ENCODE measurements at places on chromosomes 5 and 9.

DNA sequence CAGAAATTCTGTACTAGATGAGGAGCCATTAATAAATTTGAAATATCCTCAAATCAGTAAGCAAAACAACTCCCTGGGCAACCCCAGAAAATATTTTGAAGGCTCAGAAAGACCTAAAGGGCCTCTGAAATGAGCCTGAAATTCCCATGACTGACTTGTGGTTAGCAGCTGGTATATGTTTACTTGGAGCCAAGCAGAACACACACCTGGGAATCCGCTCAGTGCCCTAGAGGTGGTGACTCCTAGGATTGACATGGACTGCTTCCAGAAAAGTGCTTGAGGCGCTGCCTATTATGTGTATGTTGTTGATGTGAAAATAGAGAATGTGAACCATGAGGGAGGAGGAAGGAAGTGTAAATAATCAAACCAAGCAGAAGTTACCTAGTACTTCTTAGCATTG is 14.7 kb downstream of the RFK start:
- DNase-seq, result no peak

GRCh38 chr9:133895335-133895734 is 96.8 kb downstream of the VAV2 start:
- DNase-seq, result no peak

GRCh38 chr5:174022384-174023095 is 23.0 kb upstream of the NSG2 start:
- no peak for DNase-seq

DNA sequence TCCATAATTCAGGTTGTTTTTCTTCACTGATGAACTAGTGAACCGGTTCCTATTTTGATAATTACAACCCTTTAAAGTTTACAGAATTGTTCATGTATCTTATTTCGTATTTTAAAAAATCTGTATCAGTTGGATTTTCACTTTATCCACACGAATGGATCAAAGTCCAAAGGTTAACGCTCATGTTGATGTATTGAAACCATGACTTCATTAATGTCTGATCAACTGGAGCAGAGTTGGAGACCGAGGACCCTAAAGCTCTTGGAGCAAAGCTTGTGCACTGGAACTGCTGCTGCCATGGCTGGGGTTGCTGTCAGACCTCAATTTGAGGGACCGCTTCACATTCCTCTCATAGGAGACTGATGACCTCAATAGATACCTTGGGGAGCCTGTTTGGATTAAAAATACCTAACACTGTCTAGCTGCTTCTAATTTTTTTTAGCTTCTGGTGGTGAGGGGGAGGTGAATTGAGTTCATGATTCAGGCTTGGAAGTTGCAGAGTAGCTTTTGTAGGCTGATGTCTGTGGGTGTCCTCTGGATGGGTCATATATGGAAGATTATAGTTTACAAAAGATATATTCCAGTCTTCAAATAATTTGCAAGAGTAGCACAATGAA is 45.1 kb downstream of the KIAA1958 start:
- DNase-seq, result no peak

GRCh38 chr9:130490981-130491380 is 46.2 kb downstream of the ASS1 start:
- DNase-seq, result no peak

- no peak for DNase-seq
Measured at GRCh38 chr5:15168358-15168757, 296.8 kb upstream of the ANKH start.

DNA sequence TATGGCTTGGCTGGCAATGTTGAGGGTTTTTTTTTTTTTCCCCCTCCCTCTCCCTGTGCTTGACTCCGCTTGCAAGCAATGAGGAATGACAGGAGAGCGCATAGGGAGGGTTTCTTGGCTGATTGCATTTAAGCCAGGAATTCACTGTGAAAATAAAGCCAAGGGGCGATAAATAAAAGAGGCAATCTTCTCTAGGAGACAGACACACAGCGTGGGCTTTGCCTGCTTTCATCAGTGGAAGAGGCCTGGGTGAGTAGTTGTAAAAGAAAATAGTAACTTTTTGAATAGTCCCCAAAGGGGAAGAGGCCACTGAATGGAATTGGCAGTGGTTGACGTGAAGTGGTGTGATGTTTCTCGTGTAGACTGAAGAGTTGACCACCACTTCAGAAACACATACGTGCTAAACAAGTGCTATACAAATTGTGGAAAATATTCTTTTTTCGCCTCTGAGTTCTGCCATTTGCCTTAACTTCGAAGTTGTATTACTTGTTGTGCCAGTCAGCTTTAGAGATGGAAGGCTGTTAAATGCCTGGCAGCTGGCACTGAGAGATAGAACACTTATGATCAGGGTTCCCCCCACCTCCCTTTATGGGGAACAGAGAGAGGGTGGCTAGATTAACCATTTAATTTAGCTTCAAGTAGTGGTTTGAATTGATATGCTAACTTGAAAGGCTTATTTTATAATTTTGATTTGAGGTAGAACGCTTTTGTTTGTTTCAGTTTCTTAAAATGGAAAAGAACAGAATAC is 3.0 kb downstream of the ZSWIM6 start:
- DNase-seq, result no peak

DNA sequence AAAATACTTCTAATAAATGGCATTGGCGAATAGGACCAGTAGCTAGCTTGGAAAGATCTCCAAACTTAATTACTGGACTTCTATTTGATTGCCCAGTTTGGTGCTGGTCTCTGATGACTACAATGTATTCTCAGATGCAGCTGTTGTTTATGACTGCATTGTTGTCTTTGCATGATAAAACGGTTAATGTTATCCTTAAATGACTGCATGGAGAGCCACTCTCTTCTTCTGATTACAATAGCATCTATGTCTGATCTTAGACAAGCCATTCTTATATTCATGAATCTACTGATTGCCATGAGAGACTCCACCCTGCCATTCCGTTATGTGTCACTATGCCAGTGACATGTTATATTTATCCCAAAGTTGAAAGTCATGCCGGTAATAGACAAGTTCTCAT is 42.9 kb upstream of the ERBIN start:
- DNase-seq, result no peak

DNA sequence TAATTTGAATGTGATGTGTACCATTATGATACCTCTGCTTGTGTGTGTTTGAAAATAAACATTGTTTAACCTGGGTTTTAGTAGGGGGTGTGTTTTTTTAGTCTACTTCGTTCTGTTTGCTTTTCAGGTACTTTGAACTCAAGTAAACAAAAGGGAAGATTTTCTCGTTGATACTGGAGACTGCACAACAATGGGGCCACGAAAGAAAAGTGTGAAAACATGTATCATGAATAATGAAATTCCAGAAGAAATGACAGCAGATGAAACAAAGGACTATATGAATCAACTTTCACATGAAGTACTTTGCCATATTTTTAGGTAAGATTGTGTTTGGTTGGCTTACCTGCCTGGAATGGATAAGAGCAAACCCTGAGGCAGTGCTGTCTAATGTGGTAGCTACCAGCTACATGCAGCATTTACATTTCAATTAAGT is 10.8 kb downstream of the FBXO38 start:
- no peak for DNase-seq

DNA sequence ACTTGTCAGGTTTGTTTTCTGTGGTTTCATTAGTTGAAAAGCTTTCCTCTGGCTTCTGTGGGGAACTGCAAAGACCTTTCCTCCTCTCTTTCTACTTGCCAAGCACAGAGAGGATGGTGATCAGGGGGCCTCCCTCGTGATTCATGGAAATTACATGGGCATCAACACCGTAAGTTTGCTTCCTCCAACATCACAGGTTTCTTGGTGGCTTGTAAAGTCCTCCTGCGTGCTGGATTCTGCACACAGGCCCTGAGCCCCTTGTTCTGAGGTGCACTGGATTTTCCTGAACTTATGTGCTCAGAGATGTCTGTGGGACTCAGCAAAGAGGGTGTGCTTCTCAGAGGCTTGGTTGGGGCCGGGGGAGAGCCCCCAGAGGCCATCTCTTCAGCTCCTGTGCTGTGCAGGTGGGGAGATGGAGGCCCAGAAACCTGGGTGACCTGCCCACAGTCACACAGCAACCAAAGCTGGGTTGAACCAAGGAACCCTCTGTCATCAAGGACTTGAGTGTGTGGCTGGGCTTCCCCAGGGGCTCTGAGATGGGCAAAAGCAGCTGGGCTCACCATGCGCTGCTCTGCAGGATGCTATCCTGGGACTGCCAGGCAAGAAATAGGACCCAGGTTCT is 36.5 kb downstream of the RGS3 start:
- no peak for DNase-seq

DNA sequence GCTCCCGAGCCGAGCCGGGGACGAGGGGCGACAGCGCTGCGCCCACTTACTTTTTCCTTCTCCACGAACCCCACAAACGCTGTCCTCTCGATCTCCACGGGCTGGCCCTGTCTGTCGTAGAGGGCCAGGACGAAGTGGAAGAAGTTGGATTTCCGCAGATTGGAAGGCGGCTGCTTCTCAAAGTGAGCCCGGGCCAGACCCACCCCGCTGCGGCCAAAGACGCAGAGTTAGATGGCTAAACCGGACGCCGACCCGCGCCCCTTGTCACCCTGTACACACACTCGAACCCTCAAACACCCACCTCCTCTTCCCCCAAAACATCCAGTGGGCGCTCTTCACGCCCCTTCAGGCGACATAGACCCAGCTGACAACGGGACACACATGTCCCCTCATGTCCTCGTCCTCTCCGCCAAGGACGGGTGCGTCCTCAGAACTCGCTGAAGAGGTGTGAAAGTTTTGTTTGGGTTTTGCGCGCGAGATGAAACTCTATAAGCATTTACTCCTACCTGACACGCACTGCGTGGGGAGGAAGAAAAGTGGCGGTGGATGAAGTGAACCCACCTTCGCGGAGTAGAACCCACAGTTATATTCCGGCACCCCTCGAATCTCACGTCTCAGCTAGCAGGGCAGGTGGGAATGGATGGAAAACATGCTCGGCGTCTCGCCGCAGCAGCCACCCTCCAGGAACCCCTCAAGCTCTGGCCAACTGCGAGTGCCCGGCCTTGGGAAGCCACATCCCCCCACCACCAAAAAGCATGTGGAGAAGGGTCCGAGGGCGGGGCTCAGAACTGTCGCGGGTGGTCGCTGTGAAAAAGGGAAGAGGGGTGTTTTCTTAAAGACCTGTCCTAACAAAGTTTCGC is 2.6 kb downstream of the EBF1 start:
- DNase-seq, result no peak

DNA sequence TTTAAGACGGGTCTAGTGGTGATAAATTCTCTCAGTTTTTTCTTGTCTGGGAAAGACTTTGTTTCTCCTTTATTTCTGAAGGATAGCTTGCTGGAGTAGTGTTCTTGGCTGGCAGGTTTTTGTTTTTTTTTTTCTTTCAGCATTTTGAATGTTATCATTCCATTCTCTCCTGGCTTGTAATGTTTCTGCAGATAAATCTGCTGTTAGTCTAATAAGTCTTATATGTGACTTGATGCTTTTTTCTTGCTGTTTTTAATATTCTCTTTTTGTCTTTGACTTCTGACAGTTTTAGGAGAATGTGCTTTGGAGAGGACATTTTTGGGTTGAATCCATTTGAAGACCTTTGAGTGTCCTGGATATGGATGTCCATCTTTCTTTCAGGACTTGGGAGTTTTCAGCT is 16.0 kb downstream of the HSD17B4 start:
- DNase-seq, result no peak

DNA sequence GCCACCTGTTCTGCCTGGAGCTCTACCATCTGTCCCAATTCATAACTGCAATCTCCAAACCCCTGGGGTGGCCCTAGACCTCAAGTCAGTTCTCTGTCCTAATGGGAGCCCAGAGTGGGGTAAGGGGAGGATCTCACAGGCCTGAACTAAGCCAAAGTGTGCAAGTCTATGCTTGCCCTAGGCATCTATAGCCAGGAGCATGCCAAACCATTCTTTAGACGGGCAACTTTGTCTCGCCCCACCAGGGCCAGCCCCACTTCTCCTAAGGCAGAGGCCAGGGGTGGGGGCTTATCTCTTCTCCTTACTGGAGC is 3.3 kb downstream of the ACSL6 start:
- no peak for DNase-seq

GRCh38 chr5:39447059-39447458 is 22.3 kb upstream of the DAB2 start:
- no peak for DNase-seq

GRCh38 chr5:65811885-65812284 is 89.9 kb downstream of the NLN start:
- DNase-seq, result no peak

DNA sequence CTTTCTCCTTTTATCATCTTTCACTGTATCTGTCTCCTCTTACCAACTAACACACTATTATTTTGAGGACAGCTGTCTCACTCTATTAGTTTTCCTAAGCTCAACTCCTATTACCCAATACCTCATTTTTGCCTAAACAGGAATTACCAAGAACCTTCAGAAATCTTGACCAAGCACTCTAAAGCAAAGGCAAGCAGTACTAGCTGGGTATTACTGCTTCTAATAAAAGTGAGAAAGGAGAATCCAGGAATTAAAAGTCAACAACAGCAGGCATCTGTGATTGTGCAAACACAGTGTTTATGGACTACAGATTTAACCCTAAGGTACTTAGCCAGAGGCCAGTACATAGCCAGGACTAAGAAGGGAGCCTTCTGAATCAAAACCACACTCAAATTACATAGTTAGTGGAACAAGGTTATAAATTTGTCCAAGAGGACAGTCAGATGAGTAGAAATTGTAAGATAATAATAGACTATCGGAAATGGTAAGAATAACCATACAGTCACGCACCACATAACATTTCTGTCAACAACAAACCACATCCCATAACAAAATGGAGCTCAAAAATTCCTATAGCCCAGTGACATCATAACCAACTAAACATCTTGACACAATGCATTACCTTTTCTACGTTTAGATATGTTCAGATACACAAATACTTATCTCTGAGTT is 8.3 kb downstream of the RFX3 start:
- DNase-seq, result no peak

- DNase-seq, result no peak
Measured at GRCh38 chr5:157107508-157107907, 1.3 kb downstream of the HAVCR2 start.

GRCh38 chr5:72093824-72094223 is 13.5 kb upstream of the MAP1B start:
- no peak for DNase-seq

DNA sequence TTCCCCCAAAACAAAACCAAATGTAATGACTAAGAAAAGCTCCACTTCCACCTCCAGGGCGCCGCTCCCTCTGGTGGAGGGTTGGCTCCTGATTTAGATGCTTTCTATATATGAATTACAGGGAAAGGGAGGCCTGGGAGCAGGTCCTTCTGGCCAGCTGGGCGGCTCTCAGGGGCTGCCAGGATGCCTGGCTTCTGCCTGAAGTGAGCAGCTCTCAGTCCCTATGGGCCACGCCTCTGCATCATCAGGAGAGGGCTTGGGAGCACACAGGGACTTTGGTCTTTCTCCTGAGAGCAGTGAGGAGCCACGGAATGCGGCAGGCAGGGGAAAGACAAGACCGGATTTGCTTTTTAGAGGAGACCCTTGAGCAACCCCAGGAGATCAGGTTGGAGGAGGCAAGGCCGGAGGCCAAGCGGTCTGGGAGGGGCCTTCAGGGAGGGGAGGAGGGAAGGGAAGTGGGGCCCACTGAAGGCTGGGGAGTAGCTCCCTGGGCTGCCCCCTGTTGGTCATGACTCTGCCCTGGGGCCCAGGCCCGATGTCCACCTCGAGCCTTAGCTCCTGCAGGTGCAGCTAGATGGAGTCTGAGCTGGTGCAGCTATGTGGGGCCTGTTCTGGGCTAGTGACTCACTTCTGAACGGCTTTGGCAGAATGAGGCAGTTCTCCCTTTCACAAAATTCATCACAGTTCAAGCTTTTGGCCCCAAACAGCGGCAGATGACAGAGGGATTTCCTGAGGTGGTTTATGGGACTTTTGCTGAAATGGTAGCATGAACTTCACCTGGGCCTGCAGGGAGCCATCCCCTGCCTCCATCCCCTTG is 11.3 kb upstream of the GRHPR start:
- peak; percentile 32 for DNase-seq
